ENCODE measurements at places on chromosomes 13 and 19.

GRCh38 chr13:71118779-71119364 lies 748.1 kb downstream of the DACH1 start:
- no peak for DNase-seq

DNA sequence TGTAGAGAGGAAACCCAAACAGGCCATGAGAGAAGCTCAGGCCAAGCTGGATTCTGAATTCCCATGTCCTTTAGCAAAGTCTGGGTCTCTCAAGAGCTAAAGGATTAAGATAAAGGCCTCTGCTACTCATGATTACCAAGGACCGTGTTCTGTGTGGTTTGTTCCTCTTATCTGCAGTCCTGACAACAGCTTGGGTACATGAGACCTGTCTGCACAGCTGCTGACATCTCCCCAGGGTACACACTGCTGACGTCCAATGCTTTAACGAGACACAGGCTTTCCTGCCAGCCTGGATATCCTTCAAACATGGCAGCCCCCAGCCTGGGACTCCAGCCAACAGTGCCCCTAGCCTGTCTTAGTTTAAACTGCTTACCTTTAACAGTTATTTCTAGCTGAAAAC lies 211.0 kb downstream of the SLC7A1 start:
- no peak for DNase-seq

GRCh38 chr19:18776288-18776594 lies 14.9 kb downstream of the COMP start:
- no peak for DNase-seq

DNA sequence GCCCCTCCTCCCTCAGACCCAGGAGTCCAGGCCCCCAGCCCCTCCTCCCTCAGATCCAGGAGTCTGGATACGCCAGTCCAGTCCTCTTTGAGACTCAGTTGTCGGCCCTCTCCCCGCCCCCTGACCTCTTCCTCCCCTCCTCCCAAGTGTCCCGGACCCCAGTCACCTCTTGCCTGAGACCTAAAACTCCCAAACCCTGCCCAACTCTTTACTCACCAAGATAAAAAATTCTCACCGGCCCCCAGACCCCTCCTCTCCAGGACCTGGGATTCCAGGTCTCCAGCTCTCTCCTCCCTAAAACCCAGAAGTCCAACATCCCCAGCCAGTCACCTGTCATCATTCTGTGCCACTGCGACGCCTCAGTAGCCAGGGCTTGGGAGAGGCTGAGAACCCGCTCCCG lies 1.4 kb upstream of the HSD17B14 start:
- no peak for DNase-seq

DNA sequence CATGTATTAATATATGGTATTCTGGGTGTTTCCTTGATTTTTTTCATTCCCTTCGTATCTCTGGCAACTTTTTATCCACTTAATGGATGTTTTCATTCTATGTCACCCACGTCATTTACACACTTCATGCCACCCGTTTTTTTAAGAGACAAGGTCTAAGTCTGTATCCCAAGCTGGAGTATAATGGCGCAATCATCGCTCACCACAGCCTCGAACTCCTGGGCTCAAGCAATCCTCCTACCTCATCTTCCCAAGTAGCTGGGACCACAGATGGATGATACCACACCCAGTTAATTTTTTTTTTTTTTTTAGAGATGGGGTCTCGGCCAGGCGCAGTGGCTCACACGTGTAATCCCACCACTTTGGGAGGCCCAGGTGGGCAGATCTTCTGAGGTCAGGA lies 3.4 kb upstream of the VASP start:
- DNase-seq, result no peak

- DNase-seq, result no peak
Observed at GRCh38 chr13:26847281-26847680, 86.7 kb upstream of the GPR12 start.

DNA sequence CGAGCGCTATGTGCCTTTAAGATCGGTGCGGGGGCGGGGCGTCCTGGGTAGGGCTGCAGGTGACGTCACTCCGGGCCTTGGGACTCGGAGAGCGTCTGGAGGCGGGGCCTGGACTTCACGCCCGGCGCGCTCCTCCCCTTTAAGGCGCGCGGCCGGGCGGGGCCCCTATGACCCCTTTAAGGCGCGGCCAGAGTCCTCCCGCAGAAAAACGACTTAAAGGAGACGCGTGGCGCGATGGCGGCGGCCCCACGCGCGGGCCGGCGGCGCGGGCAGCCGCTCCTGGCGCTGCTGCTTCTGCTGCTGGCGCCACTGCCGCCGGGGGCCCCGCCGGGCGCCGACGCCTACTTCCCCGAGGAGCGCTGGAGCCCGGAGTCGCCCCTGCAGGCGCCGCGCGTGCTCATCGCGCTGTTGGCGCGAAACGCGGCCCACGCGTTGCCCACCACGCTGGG lies at the start of gene COLGALT1:
Gene COLGALT1, plus strand, starts transcription at position 170 of the 449 bp plus-strand sequence. Its CDS starts 65 bp downstream, at position 235.
- DNase-seq, result peak; percentile 92

DNA sequence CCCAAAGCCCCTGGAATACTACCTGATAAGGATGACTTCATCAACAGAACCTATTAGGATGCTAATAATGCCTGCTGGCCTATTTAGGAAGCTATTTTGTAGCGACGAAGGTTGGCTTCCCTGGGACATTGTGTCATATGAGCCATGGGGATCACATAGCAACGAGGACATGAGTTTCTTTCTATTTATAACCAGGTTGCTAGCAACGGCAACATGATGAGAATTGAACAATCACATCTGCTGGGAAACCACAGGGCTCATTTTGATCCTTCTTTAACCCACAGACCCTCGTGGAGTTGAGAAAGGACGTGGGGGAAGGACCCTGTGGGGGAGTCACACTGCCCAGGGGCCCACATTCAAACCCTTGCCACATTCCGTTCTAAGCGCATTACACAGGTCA lies 172.2 kb downstream of the COL4A1 start:
- DNase-seq, result no peak

- DNase-seq, result no peak
Observed at GRCh38 chr19:42284591-42285341, 15.7 kb downstream of the CIC start.

GRCh38 chr13:35723053-35723461 lies 246.6 kb upstream of the MAB21L1 start:
- DNase-seq, result no peak

GRCh38 chr13:97977982-97978381 lies 24.5 kb downstream of the IPO5 start:
- DNase-seq, result no peak

GRCh38 chr19:49019242-49019932 lies 2.5 kb upstream of the LHB start:
- DNase-seq, result peak; percentile 51

GRCh38 chr13:50831512-50831911 lies 12.0 kb downstream of the DLEU7 start:
- DNase-seq, result no peak

GRCh38 chr13:37505531-37505930 lies 93.0 kb downstream of the POSTN start:
- no peak for DNase-seq

DNA sequence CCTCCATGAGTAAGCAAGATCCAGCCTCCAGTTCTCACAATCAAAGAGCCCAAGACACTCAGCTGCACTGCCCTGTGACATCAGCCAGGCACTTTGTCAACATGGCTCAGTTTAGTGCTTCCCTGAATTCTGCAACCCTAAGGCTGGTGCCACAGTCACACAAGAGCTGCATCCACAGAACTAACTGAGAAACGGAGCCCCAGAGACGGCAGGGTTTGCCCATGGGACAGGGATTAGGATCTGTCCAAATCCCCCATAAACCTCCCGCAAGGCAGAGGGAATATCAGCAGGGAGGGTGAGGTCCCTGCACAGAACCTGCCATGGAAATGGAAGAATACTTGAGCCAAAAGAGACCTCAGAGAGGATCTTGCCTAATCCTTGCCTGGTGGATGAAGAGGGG lies 70.4 kb upstream of the UQCRFS1 start:
- DNase-seq, result no peak

GRCh38 chr13:59034198-59034597 lies 1129.5 kb downstream of the DIAPH3 start:
- DNase-seq, result no peak

DNA sequence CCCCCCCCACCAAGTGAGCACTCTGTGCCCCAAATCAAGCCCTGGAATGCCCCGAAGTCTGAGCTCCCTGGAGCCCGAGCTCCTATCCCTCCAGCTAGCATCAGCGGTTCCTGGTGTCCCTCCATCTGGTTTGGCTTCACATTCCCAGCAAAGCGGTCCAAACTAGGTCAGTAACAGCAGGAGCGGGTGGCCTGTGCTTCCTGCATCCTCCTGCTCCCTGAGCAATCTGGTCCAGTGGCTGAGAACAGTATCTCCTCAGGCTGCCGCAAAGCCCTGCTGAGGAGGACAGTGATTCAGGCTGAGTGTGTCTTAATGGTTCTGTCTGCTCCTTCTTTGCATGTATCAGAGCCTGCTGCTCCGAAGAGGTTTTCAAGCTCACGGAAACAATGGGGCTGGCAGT lies 25.9 kb downstream of the RASL11A start:
- no peak for DNase-seq

DNA sequence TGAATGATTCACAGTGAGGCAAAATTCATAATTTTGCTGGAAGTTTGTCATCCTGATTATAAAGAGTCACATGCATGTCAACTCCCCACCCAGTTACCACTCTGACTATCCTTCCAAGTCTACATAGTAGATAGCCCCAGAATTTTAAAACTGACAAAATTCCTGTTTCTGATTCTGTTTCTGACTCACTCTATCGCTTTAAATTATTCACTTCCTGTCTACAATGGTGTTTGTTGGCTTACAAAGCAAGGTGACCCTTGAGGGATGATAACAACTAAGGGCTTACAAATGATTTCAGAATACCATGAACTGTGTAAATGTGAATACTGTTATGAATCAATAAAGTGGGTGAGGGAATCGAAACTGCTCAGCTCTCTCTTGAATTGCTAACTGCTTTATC lies 98.7 kb upstream of the KL start:
- DNase-seq, result no peak

- no peak for DNase-seq
Observed at GRCh38 chr19:39325778-39326665, 5.4 kb upstream of the LRFN1 start.

GRCh38 chr13:32726374-32727037 lies 140.3 kb downstream of the PDS5B start:
- DNase-seq, result no peak

DNA sequence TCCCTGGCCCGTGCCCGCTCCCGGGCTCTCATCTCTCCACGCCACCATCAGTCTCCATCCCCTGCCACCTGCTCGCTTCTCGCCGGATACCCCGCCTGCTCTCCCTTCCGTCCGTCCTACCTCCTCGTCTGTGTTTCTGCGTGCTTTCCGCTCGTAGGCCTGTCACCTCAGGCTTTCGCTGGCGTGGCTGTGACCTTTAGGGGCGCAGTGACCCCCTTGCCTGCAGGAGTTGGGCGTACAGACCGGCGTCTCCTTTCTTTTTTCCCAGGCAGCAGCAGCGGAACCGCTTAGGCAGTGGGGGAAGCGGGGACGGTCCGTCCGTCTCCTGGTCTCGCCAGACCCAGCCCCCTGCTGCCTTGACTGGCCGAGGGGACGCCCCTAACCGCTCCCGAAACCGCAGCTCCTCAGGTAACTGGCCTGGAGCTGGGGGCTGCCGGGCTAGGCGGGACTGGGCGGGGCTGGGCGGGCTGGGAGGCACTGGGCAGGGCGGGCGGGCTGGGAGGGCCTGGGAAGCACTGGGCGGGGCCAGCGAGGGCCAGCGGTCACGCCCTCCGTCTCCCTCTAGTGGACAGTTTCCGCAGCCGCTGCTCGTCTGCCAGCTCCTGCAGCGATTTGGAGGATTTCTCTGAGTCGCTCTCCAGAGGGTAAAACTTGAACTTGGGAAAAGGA lies 6.3 kb downstream of the PGLYRP1 start:
- DNase-seq, result peak; percentile 46

DNA sequence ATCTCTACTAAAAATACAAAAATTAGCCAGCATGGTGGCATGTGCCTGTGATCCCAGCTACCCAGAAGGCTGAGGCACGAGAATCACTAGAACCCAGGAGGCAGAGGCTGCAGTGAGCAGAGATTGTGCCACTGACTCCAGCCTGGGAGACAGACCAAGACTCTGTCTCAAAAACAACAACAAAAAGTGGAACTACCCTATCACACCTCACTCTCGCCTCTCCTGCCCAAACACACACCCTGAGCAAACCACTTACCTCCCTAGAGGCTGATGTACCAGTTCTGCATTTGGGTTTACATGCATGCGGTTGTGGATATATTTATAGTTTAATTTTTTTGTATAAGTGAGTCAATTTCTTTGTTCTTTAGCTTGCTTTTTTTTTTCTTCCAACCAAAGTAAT lies 7.7 kb upstream of the PTOV1 start:
- DNase-seq, result no peak

GRCh38 chr19:21496876-21497275 lies 8.5 kb upstream of the ZNF429 start:
- no peak for DNase-seq

DNA sequence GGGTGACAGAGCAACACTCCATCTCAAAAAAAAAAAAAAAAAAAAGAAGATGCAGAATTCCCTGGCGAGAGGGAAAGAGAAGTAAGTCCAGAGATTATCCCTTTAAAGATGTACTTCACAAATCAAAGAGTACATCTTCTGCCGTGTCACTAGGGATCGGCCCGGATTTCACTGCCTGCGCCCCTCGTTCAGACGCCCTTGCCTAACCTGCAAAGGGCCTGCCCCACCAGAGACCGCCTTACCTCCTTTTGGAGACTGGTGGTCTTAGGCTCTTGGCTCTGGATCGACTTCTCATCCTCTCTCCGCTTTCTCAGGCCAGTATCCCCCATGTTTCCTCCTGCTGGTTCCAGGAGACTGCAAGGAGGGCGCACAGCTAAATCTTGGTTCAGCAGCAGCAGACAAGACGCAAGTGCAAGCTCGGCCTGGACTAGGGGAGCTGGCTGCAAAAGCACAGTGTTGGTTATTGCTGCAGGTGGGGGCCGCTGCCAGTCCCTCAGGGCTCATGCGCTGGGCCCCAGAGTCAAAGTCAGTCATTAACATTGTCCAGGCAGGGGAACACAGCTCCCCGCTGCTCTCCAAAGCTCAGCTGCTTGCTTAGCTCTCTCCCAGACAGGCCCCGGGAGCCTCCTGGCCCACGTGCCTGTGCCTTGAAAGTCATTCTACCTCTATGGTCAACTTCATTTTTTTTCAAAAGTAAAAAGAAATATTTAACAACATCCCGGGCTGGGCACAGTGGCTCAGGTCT lies 1.2 kb downstream of the SLC7A9 start:
- no peak for DNase-seq

- no peak for DNase-seq
Observed at GRCh38 chr13:19795956-19796355, 13.2 kb upstream of the PSPC1 start.

DNA sequence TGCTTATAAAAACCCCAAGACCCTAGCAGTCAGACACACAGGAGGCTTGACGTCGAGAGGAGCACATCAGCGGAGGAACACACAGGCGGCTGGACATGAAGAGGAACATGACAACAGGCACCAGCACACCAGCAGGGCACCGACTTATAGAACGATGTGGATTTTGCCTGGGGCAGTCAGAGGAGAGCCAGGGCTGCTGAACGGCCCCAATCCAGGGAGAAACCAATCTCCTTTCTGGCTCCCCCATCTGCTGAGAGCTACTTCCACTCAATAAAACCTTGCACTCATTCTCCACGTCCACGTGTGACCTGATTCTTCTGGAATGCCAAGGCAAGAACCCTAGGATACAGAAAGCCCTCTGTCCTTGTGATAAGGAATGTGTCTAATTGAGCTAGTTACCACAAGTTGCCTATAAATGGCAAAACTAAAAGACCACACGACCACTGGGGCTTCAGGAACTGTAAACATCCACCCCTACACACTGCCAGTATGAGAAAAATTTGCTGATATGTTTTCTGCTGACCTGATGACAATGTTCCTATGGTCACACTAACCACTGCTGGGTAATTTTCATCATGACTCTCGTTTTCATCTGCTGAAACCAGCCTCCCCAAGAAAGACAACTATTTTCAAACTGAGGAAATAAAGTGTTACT lies 35.8 kb upstream of the CEACAM21 start:
- DNase-seq, result no peak
